ENCODE measurements at places on chromosomes 16 and 17. TPM values are rescaled to one million over a fixed set of nuclear protein-coding genes. Genes with fewer than 3 reads are reported as not detected.

DNA sequence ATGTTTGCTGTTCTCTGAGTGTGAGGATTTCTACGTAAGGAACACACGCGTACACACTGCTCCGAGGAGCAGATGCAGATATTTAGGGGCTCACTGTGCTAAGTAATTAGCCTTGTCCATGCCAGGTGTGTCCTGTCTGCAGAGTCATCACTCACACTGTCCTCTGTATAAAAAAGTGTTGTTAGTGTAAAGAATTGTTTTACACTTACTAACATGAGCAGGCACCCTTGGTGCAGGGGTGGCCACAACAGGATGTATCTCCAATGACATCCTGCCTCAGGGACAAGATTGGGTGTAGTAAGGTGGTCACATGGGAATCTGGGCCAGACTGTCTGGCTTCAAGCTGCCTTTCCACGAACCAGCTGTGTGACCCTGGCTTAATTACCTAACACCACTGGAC, 63.9 kb downstream of the NDEL1 start:
- H3K4me1 ChIP-seq, result no peaks in the 10 kb centered on the region
- H3K27me3 ChIP-seq, result no peaks in the 10 kb centered on the region

GRCh38 chr16:48960830-48961229, 320.8 kb downstream of the CBLN1 start:
- no peaks in the 10 kb centered on the region for H3K4me1 ChIP-seq
- no peaks in the 10 kb centered on the region for H3K36me3 ChIP-seq
- no peak overlapping the region for H3K4me3 ChIP-seq

- H3K4me1 ChIP-seq, result peaks cover 2% of the 10 kb centered on the region
- DNase-seq, result peak; percentile 61
- H3K4me3 ChIP-seq, result no peak within 1 kb of the TSS
- H3K36me3 ChIP-seq, result no peaks in the 10 kb centered on the region
- H3K27ac ChIP-seq, result no peak within 1 kb of the TSS
Observed at GRCh38 chr16:66578651-66579531, at the start of gene CMTM2. Gene CMTM2 (plus strand): TSS chr16:66579463. CDS start chr16:66579608, 145 bp downstream.

- no peak overlapping the region for H3K27ac ChIP-seq
- no peak overlapping the region for H3K4me3 ChIP-seq
- no peak for DNase-seq
- no peaks in the 10 kb centered on the region for H3K36me3 ChIP-seq
- H3K4me1 ChIP-seq, result no peaks in the 10 kb centered on the region
Observed at GRCh38 chr16:9791556-9791955, 390.7 kb downstream of the GRIN2A start.

DNA sequence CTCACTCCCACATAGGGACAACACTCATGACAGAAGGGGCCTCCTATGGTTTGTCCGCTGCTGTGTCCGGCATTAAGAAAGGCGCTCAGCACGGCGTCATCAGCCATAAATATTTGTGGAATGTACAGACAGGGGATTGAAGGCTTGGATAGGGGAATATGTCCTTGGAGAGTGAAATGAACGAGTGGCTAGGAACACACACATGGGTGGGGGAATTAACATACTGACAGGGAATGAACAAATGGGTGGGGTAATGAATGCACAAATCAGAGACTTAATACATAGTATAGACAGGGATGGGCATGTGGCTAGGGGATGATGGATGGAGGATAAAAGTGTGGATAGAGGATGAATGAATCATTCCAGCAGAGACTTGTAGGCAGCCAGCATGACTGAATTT, 154.0 kb upstream of the HSBP1 start:
- no peak for DNase-seq
- no peaks in the 10 kb centered on the region for H3K4me1 ChIP-seq
- no peak overlapping the region for H3K4me3 ChIP-seq
- no peaks in the 10 kb centered on the region for H3K27me3 ChIP-seq
- H3K27ac ChIP-seq, result no peak overlapping the region

GRCh38 chr17:79674506-79675412, 56.0 kb upstream of the ENPP7 start:
- no peak overlapping the region for H3K27ac ChIP-seq
- H3K36me3 ChIP-seq, result no peaks in the 10 kb centered on the region
- H3K4me3 ChIP-seq, result no peak overlapping the region
- H3K4me1 ChIP-seq, result no peaks in the 10 kb centered on the region

Gene HBQ1
- 1.3 TPM for total RNA-seq

Gene METTL16
- 50.4 TPM for total RNA-seq
